ENCODE measurements at places on chromosomes 11 and 22.

DNA sequence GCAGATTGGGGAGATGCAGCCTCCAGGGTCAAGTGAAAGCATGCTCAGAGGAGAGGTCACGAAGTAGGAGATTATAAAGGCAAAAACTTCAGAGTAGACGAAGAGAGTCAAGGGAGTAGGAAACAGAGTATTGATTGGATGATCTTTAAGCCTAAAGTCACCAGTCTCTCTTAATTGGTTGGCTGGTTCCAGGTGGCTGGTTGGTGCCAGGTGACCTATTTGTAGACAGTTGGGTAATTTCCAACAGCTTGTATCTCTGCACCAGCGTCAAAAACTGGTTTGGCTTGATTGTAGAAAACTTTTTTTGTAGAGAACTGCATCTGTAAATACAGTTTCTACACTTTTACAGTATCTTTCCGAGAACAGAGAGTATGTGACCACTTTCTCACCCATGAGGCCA lies 75.7 kb upstream of the CCDC90B start:
- no peak for DNase-seq

- DNase-seq, result no peak
These were observed 26.8 kb downstream of the PARVB start for GRCh38 chr22:44050766-44051355.

DNA sequence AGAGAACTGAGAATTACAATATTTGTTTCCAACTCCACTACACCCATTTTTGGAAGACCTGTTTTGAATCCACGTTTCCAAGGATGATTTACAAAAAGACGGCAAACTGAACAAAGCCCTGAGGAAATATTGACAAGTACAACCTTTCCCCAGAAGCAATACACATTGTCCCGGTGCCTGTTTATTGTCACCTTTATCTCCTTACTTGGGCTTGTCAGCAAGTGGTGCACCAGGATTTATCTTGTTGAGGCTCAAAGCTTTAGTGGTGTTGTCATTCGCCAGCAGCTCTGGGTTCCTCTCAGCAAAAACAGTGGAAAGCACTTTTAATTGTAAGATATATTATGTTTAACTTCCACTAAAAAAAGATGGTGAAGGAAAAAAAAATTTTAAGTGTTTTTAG lies 1191.9 kb upstream of the TENM4 start:
- no peak for DNase-seq

- DNase-seq, result no peak
These were observed 1.7 kb upstream of the TXNRD2 start for GRCh38 chr22:19943082-19944026.

DNA sequence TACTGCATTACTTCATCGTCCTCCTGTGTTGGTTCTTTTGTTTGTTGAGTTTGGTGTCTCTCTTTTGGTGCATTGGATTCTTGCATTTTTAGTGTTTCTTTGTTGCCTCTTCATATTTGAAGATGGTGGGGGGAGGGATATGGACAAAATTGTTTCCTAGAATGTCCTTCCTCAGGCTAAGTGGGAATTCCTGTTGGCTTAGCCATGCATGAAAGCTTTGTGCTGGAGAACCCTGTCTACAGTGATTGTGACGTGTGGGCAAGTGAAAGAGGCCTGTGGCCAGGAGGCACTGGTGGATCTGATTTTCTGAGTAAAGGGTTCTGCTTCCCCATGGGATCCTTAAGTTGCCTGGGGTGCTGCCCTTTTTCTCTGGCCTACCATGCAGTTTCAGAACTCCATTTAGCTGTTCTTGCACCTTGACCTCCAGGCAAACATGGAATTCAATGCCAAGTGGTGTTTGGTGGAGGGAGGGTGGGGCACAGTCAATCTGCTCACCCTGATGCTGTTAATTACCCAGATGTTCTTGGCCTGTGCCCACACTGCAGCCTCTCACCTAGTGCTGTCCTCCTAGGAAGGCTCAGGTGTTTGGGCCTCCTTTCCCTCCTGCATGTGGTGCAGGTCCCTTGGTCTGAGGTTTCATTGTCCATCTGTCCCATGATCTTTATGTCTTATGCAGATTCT lies 46.3 kb upstream of the SLC22A12 start:
- DNase-seq, result no peak

DNA sequence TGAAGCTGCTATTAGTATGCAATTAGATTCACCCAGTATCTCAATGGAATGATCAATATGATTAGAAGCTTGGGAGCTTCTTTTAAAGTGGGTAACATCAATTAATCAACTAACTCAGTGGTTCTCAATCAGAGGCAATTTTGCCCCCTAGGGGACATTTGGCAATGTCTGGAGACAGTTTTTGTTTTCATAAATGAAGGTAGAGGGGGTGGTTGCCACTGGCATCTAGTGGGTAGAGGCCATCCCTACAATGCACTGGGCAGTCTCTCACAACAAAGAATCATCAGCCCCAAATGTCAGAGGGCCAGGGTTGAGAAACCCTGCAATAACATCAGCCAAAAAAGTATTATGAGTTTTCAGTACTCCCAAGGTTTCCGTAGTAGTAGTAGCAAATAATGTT lies 5.9 kb upstream of the AMOTL1 start:
- no peak for DNase-seq

DNA sequence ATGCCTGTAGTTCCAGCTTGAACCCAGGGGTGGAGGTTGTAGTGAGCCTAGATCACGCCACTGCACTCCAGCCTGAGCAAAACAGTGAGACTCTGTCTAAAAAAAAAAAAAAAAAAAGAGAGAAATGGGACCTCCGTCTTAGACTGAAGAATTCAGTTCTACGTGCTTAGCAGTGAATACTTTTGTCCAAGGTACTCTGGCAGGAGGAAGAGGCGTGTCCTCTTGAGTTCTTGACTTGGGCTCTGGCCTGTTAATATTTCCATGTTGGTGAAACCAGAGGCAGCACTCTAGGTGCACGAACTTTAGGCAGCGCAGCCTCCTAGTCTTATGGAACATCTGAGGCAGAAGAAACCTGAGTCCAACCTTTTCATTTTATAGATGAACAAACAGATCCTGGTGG lies 2.4 kb downstream of the HMBS start:
- DNase-seq, result no peak

- DNase-seq, result no peak
These were observed 9.2 kb downstream of the CCDC34 start for GRCh38 chr11:27353593-27354358.

- DNase-seq, result no peak
These were observed 33.4 kb downstream of the SERPIND1 start for GRCh38 chr22:20807315-20807752.

Measured in activated T-cell treated with anti-CD3 and anti-CD28 coated beads, Interleukin-2, amount 50 U/mL, for 48 hours (primary cell).